ENCODE measurements at places on chromosomes 2 and 18. TPM values are rescaled to one million over a fixed set of nuclear protein-coding genes. Genes with fewer than 3 reads are reported as not detected.

Gene SMYD1
- polyA plus RNA-seq = not detected

DNA sequence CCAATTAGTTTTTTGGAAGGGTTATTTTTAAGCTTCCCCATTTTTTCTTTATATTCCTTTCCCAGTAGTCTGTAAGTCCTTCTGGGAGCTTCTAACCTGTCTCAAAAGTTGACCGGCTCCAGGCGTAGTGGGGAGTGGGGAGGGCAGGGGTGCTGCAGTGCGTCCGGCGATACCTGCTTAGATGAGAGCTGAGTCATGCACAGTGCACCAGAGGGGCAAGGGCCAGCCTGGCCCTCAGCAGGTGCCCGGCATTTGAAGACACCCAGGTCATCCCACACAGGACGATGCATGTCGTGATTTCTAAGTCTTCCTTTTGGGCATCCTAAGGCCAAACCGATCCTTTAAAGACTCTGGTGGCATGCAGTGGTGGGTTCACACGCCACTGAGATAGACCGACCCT, 73.4 kb downstream of the TPO start:
- no peak for DNase-seq

- DNase-seq = no peak
Measured at GRCh38 chr2:99340669-99341236, 3.6 kb downstream of the EIF5B start.

- DNase-seq = no peak
Measured at GRCh38 chr18:58649966-58650816, 21.1 kb upstream of the MALT1 start.

- no peak for DNase-seq
Measured at GRCh38 chr18:74524097-74524496, 10.2 kb upstream of the CNDP1 start.

Gene PDE1A
- 1.6 TPM for polyA plus RNA-seq

GRCh38 chr2:43019536-43020183, 206.7 kb downstream of the ZFP36L2 start:
- DNase-seq = no peak

DNA sequence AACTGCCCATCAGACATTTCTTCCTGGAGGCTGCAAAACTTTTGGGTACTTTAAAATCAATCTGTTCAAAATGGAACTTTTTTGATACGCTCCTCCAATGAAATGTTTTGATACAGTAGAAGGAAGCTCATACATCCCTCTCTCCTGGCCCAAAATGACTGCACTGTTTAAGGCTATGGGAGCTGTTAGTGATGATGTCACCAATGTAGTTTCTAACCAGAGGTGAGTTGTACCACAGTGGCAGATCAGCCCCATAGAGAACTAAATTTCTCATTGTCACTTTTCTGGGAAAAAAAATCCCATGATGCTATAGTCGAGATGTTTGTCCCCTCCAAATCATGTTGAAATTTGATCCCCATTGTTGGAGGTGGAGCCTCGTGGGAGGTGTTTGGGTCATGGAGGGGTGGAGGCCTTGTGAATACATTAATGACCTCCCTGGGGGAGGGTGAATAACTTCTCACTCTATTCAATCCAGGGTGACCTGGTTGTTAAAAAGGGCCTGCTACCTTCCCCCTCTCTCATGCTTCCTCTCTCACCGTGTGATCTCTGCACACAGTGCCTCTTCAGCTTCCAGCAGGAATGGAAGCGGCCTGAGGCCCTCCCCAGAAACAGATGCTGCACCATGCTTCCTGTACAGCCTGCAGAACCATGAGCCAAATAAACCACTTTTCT, 117.4 kb upstream of the NPAS2 start:
- no peak for DNase-seq

- DNase-seq = no peak
Measured at GRCh38 chr2:186309901-186310300, 176.2 kb upstream of the ZC3H15 start.

- no peak for DNase-seq
Measured at GRCh38 chr2:49152824-49153223, 1.5 kb downstream of the FSHR start.

Gene CCBE1
- 0.08 TPM for polyA plus RNA-seq

DNA sequence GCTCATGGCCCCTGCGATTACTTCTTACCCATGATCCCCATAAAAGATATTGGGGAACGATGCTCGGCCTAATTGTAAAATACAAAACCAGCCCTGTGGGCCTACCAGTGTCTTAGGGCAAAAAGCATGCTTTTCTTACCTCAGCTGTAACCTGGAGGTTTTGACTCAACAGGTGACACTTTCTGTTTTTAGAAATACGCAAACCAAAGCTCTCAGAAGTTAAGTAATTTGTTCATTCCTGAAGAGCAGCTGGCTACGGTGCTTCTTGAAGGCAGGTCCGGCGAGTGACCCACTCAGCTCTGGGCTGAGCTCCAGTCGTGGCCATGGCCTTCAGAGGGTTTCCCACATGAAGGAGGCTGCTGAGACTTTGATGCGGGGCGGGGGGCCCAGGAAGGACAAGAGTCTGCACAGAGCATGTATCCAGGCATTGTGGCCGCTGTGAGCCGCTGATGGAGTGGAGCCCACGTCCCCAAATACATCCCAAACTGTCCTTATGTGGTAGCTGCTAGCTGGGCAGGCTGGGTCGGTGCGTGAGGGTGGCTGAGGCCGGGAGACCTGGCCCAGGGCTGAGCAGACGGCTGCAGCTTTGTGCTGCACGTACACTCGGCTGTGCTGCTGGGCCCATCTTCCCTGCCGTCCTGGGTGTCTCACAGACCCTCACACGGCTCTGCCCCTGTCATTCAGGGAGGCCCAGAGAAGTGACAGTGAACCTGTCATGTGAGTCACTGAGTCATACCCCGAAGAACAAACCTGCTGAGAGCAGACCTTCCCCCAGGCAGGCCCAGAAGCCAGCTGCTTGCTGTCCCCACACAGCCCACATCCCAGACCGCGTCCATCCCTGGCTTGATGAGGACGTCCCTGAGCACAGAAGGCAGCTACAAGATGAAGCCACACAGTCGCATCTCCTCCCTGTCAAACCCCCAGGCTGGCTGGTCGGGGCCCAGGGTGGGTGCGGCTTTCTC, 34.1 kb downstream of the ITGB1BP1 start:
- no peak for DNase-seq

Gene OR6B2
- not detected for polyA plus RNA-seq

Gene NT5C1B
- 0.05 TPM for polyA plus RNA-seq

DNA sequence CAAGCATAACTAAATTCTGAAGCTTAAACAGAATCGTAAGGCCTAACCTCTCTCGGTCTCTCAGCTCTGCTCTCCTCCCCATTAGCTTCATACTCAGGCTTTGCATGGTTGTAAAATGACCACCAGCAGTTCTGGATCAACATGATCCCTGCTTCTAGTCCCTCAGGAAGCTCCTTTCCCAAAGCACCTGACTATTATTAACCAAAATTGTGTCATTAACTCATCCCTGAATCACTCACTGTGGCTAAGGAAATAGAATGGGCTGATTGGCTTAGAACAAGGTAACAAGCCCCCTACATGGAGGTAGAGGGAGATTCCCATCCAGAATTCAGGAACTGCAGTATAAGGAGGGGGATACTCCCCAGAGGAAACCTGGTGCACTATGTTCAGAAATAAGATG, 448.3 kb downstream of the ARHGAP15 start:
- DNase-seq = no peak

DNA sequence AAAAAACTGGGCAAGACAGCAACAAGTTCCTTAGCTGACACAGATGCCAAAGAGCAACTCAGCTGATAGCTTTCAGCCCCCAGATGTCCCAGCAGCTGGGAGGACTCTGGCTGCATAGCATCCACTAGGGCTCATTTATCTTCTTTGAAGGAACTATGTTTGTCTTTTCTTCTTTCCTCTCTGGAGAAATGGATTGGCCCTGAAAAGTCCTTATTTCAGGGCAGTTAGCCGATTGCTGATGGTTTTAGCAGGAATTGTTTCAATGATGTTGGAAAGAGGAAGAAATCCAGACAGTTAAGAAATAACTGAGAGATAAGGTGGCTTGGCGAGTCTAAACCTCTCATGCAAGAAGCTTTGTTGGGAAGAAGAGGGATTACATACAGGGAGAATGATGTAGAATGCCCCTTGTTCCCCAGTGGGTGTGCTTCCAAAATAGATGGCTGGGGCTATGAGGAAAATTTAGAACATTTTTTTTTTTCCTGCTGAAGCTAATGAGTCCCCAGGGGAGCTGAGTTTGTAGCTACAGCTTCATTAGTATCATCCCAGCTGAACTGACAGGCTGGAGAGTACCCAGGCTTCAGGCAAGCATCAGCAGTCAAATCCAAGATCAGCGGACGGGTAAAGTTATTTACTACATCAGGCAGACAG, 33.6 kb upstream of the SERPINE2 start:
- DNase-seq = no peak

DNA sequence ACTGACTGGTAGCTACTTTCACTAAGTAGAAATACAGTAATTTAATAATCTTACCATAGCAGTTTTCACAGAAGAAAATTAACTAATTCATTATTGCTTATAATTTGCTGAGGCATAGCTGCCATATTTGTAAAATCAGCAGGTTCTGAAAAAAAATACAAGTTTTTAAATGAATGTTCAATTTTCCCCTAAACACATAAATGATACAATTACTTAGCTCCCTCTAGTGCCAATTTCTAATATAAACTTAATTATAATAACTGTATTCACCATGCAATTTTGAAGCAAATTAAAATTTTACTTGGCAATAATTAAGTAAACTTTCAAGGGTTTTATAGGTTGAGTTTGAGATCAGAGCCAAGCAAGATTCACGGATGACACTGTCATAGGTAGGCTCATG, 1321.6 kb upstream of the ACVR2A start:
- no peak for DNase-seq

DNA sequence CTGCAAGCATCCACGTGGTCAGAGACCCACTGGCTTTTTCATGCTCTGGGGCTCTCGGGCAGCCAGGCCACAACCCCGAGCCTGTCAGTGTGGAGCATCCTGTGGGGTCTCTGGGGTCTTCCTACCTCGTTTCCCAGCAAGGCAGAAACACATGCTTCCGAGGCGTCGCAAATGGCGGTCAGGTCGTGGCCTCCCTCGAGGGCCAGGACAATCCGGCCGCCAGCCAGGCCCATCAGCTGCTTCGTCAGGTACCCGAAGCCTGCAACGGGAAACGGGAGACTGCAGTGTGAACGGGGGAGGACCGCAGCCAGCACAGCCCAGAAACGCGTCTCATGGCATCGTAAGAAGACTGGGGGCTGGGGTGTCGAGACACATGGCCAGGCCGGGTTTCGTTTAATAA, 218.7 kb downstream of the TWIST2 start:
- DNase-seq = no peak

Gene EMILIN2
- polyA plus RNA-seq = 4.0 TPM

GRCh38 chr2:177268901-177269300, 4.4 kb upstream of the NFE2L2 start:
- DNase-seq = no peak

Gene CIDEA
- 3.5 TPM for polyA plus RNA-seq

- no peak for DNase-seq
Measured at GRCh38 chr2:163417596-163418337, 318.0 kb downstream of the FIGN start.

DNA sequence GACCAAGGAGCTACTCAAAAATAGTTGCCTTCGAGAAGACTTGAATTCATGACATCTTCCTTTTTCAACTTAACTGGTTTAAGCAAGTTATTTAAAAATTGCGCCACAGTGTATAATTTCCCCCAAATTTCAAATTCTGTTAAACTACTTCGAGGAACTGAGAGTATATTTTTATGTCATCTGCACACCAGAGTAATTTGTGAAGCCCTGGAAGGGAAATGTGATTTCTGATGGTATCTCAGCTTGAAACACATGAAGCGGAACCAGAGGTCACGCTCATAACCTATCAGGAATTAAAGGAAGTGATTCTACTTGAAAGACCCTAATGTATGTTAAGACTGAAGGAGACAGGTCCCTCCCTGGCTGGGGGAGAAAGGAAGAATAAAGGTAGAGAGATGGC, 33.9 kb upstream of the DARS1 start:
- DNase-seq = no peak

- no peak for DNase-seq
Measured at GRCh38 chr18:45040879-45041278, 360.2 kb downstream of the SETBP1 start.

GRCh38 chr2:119765433-119766002, 5.8 kb downstream of the PTPN4 start:
- DNase-seq = no peak

Gene PRSS56
- polyA plus RNA-seq = 0.02 TPM

Gene IFIH1
- polyA plus RNA-seq = 6.2 TPM

Gene CTAGE1
- not detected for polyA plus RNA-seq

Gene ATOH8
- 8.9 TPM for polyA plus RNA-seq

DNA sequence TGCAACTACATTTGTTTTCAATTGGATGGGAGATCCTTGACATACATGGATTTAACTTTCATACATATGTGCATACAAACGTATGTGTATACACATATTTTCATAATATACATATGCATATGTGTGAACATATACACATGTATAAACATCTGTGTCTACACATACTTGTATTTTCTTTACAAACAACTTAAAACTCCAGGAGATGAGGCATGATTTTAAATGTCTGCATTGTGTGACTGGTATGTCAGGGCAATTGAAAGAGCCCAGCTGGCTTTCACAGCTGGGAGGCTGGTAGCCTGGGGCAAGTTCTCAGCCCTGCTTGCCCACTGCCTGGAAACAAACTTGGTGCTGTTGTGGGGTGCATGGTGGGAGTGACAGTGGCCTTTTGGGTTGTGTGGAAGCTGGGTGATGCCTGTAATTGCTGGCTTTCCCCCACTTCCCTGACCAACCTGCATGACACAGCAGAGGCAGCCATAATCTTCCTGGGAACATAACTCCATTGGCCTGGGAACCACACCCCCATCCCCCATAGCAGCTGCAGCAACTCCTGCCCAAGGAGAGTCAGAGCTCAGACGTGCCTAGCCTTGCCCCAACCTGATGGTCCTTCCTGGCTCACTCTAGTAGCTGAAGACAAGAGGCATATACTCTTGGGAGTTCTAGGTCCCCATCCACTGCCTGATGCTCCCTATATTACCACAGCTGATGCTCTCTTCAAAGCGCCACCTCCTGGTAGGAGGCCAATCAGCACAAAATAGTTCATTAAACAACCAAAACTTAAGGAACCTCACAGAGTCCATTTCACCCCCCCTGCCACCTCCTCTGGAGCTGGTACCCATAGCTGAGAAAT, 158.3 kb downstream of the CERS6 start:
- no peak for DNase-seq

GRCh38 chr2:225566798-225567197, 167.3 kb downstream of the NYAP2 start:
- no peak for DNase-seq

GRCh38 chr2:159880729-159881128, 82.7 kb upstream of the CD302 start:
- DNase-seq = no peak
